ENCODE measurements at places on chromosomes 6 and 20.

DNA sequence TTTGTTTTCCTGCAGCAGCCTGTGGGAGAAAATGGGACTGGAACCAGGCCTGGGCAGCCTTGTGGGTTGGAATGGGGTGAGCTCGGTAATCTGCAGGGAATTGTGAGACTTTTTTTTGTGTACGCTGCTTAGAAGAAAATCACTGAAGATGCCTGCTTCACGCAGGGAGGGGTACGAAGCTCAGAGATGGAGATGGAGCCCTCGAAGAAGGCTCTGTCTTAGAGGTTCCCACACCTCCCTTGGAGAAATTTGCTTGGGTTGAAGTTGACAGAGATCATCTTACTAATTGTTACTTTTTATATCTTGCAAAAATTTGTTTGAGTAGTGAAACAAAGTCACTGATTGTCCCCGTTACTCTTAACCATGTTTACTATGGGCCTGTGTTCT lies 894 bp downstream of the PYGB start:
- no peak for DNase-seq

- DNase-seq = no peak
Measured at GRCh38 chr6:154138793-154139192, 99.8 kb downstream of the OPRM1 start.

GRCh38 chr6:52310932-52311331 lies 26.4 kb upstream of the MCM3 start:
- no peak for DNase-seq

- DNase-seq = no peak
Measured at GRCh38 chr6:73074175-73074574, 151.1 kb downstream of the KHDC1L start.

DNA sequence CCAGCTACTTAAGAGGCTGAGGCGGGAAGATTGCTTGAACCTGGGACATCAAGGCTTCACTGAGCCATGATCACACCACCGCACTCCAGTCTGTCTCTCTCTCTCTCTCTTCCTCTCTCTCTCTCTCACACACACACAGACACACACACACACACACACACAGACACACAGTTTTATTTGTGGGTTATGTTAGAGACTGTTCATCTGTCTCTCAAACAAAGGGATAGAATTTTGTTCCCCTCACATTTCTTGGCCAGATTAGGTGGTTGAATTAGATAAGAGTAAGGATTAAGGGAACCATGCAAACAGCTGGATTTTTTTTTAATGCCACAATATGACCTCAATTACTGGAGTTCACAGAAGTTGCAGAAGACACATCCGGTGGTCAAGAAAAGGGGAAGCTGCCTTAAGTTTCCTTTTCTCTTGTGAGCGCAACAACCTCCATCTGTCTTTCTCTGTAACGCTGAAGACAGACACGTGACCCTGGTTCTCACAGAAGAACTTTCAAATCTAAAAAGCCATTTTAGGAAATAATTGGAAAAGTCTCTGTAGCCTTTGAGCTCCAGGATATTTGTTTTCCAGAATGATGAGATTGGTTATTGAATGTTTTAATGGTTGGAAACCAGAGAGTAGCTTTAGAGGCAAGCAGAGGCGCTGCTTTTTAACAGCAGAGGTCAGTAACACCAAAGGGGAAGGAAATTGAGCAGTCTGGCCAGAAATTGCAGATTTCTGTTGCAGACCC lies 32.9 kb upstream of the LGSN start:
- DNase-seq = no peak

GRCh38 chr6:53647462-53648094 lies 18.0 kb downstream of the KLHL31 start:
- peak; percentile 27 for DNase-seq

GRCh38 chr6:20069021-20069522 lies 143.2 kb downstream of the MBOAT1 start:
- DNase-seq = no peak

GRCh38 chr6:13762611-13763441 lies 51.2 kb upstream of the RANBP9 start:
- peak; percentile 20 for DNase-seq

- no peak for DNase-seq
Measured at GRCh38 chr6:155077784-155078183, 82.7 kb downstream of the TIAM2 start.

- no peak for DNase-seq
Measured at GRCh38 chr20:43925801-43926200, 11.1 kb downstream of the TOX2 start.

DNA sequence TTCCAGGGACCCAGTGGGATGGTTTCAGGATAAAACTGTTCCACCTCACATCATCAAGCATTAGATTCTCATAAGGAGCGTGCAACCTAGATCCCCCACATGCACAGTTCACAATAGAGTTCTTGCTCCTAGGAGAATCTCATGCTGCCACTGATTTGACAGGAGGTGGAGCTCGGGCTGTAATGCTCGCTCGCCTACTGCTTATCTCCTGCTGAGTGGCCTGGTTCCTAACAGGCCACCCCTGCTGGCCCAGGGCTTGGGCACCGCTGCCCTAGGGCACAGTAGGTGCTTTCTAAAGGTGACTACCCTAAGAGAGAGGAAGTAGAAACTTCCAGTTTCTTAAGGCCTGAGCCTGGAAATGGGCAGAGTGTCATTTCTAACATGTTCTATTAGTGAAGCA lies 656.9 kb downstream of the PRKN start:
- no peak for DNase-seq

DNA sequence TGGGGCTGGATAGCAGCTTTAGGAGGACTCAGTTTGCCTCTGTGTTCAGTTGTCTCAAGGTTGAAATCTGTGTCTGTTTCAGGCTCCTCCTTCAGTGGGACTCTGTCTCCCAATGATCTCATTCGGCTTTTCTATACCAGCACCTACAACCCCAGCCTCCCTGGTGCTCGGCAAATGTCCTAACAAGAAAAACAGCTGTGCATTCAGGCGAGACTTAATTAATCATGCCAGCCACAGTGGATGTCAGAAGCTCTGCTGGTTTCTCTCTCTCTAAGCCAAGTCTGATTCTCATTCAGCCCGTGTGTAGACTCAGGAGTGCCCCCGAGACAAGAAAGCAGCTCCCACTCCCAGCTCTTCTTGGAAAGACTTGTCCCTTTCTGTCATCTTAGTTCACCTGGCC lies 46.8 kb downstream of the SUN5 start:
- DNase-seq = no peak

DNA sequence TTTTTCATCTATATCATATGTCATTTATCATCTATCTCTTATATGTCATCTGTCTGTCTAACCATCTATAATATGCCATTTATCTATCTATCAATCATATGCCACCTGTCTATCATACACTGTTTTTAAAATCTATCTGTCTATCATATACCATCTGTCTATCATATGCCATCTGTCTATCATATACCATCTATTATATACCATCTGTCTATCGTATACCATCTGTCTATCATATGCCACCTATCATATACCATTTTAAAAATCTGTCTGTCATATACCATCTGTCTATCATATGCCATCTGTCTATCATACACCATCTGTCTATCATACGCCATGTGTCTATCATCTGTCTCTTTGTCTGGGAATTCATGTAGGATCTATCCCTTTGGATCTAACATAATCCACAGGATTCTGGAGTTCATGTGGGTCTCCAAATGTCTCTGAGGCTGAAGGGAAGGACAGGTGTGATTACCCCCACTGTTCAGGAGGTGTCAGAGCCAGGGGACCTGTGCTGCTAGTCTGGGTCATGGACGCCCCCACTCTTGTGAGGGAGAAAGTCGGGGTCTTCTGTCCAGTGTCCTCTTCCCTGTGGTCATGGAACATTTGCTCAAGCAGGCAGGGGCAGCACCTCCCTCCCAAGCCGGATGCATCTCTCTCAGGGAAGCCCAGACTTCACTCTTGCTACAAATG lies 36.9 kb upstream of the FRMD1 start:
- no peak for DNase-seq

DNA sequence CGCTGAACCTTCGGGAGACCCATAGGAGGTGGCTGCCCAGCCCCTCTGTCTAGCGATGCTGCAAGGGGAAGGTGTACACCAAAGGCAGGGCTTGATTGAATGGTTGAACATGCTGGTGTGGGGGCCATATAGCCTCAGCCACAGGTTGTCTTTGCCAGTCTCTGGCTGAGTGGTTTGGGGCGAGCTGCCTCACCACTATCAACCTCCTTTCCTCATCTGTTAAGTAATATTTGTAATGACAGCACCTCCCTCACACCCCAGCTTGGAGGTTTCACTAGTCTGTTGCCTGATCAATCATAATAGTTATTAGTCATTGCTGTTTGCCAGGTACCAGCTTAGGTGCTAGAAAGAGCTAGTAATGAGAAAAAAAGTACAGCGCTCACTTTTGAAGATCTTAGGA lies 11.8 kb upstream of the ZNF831 start:
- DNase-seq = peak; percentile 72

GRCh38 chr6:73712535-73713173 lies 16.7 kb downstream of the CD109 start:
- DNase-seq = no peak

DNA sequence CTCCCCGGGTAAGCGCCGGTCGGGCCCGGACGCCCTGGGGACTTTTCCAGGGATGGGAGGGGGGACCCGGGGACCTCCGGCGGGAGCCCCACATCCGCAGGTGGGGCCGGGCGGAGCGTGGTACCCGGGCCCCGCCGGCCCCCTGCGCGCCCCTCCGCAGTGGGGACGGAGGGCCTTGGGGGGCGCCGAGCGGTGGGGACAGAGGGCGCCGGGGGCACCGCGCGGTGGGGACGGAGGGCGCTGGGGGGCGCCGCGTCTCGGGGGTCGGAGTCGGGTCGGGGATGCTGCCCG lies 270 bp downstream of the PLEKHG1 start:
- no peak for DNase-seq

GRCh38 chr20:48105526-48105925 lies 320.2 kb upstream of the SULF2 start:
- DNase-seq = no peak

DNA sequence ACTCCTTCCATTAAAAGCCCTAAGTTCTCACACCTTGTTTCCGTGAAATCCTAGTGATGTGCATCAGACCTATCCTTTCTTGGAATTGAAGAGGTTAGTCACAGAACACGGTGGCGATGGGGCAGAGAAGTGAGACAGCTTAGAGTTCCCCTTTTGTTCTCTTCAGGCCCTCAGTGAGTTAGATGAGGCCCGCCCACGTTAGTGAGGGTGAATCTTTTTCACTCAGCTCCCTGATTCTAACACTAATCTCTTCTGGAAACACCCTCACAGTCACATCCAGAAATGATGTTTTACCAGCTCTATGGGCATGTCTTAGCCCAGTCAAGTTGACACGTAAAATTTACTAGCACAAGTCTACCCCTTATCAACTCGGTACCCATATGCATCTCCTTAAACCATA lies 172.7 kb upstream of the NOX3 start:
- DNase-seq = peak; percentile 75

GRCh38 chr6:125191916-125192609 lies 38.5 kb downstream of the TPD52L1 start:
- peak; percentile 63 for DNase-seq

DNA sequence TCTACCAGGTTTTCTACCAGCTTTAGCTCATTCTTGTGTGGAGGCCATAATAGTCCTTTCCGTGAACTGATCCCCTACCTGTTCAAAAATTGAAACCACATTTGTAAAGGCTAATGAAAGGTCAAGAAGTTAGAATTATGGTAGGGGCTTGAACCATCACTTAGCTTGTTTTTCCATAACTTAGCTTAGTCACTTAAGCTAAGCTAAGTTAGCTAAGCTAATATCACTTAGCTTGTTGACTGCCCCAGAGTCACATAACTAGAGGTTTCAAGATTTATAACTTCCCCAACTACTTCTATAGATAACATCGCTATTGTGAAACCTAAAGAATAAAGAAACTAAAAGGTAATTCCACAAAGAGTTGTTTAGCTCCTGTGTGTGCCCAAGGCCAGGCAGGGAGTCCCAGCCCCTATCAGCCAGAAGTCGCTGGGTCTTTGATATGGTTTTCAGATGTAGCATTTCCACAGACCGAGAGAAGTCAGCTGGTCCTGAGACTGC lies 131.8 kb downstream of the VEGFA start:
- DNase-seq = no peak

GRCh38 chr6:146028851-146029572 lies at the start of gene GRM1:
GRM1 (plus strand) TSS chr6:146029062; CDS start chr6:146029518, 456 bp downstream.
- DNase-seq = no peak

GRCh38 chr6:142444376-142444775 lies 142.6 kb downstream of the ADGRG6 start:
- DNase-seq = no peak

DNA sequence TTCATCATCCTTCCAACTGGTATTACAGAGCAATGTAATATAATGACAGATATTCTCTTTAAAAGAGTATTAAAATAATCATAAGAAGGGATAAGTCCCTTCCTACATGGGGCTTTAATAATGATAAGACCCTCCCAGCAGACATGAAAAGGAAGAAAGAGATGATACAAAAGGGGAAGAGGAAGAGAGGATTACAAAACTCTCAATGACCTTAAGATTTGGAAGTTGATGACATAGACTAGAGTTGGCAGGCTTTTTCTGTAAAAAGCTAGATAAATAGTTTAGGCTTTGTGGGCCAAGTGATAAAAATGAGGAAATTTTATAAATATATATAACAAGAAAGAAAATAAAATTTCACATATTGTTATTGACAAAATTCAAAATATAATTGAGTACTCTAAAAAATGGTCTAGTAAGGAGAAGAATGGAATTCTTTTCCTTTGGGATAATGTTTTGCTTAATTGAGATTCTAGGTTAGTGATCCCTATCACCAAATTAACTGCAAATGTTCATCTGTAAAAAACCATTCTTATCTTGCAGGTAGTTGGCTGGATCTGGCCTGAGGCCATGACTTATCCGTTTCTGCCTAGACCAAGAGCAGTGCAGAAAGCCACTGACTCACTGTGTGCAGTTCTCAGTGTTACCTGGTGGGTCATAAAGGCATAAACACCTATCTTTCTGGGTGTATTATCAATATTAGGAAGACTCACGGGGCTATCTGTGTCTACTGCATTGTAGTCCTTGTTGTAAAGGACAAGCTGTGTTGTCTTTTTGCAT lies 11.0 kb downstream of the RIPOR2 start:
- DNase-seq = peak; percentile 61

- DNase-seq = no peak
Measured at GRCh38 chr20:57788936-57789613, 79.3 kb upstream of the PMEPA1 start.

DNA sequence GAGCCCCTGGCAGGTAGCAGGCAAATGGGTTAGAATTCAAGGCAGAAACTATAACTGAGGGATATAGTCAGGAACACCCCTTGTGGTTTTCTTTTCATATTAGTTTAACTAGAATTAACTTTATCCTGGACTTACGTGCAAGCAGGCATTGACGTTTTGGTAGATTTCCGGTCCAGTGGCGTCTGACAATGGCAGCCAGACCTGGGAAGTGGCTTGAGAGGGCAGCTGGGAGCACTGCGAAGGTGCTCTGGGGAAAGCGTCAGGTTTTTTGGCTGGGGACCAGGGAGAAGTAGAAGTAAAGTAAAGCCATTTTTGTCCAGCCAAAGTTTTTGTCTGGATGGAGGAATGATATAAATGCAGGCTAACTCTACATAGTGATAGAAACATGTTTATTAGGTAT lies 8.4 kb upstream of the ACSS1 start:
- DNase-seq = no peak

DNA sequence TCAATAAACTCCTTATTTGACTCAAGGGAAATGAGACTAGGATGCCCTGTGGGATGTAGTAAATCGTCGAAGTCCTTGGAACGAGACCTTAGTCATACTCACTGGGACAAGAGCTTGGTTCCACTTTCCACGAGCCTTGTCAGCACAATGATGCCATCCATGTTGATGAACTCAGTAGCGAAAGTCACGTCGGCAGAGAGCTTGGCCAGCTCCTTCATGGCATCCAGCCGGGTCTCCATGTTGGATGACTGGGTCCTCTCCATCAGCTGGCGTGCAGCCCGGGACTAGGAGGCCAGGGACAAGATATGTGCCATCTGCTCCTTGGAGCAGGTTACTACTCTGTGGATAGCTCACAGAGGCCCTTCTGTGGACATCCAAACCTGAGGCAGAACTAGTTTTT lies 17.5 kb downstream of the ELMO2 start:
- DNase-seq = no peak

Measured in stimulated activated CD4-positive, alpha-beta T cell treated with anti-CD3 and anti-CD28 coated beads, Interleukin-1b, Interleukin-23, amount 100 ng/mL, for 48 hours (primary cell).